ENCODE measurements at places on chromosomes 3 and 15.

- DNase-seq = no peak
Observed at GRCh38 chr3:24683633-24684384, 189.2 kb upstream of the THRB start.

GRCh38 chr15:76337696-76338485 is 1.3 kb downstream of the ISL2 start:
- DNase-seq = peak; percentile 42

DNA sequence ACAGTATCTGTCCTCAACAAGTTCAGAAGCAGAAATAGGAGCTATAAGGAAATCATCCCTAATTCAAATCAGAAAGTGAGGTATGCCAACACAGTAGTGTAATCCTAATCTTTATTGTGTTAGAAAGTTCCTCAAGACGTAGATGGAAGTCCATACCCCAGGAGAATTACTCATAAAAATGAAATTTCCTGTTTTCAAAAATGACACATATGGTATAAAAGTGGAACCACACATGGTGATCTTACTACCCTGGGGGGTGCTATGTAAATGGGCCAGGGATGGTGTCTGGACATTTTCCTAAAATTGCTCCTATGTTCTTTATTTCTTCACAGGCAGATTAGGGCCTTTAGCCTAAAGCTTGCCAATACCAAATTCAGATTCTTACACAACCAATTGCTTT is 204.1 kb downstream of the ARRDC4 start:
- DNase-seq = no peak

- DNase-seq = no peak
Observed at GRCh38 chr3:55963601-55964000, 476.5 kb upstream of the WNT5A start.

DNA sequence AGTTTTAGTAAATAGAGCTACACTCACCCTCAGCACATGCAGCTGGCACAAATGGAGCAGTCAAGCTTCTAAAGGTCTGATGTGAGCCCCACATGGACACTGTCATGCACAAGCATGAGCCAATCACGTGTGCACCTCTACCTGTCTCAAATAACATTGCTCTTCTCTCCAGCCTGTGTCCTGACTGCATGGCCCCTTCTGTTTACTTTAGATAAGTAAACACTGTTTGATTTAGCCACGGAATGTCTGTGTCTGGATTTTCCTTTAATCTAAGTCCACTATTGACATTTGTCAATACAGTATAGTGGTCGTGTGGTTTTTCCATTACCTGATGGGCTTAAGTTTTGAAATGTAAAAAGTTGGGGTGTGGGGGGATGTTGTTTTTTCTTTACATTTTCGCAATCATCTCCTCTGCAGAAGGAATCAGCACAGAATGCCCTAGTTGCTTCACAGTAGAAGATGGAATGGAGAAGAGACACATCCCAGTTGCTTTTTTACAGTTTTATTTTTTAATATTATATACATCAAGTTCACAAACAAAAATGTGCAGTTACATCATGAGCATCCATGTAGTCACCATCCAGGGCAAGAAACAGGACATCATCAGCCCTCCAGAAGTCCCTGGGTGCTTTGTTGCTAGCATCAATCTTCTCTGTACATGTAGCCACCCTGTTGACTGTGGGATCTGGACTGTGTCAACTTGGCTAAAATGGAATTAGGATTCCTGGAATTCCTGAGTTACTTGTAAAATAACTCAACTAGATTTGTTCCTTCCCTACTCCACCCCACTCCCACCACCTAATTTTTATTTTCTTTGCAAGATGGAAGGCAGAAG is 146.1 kb downstream of the UACA start:
- no peak for DNase-seq

Data from CD8-positive, alpha-beta T cell (primary cell).